Mucosa of gallbladder (tissue), 1 donor: ENCODE measurements at places on chromosomes 13 and 19. TPM values are rescaled to one million over a fixed set of nuclear protein-coding genes. Genes with fewer than 3 reads are reported as not detected.
A peak's percentile ranks its signal among the peaks of the same experiment; 100 is the strongest.

DNA sequence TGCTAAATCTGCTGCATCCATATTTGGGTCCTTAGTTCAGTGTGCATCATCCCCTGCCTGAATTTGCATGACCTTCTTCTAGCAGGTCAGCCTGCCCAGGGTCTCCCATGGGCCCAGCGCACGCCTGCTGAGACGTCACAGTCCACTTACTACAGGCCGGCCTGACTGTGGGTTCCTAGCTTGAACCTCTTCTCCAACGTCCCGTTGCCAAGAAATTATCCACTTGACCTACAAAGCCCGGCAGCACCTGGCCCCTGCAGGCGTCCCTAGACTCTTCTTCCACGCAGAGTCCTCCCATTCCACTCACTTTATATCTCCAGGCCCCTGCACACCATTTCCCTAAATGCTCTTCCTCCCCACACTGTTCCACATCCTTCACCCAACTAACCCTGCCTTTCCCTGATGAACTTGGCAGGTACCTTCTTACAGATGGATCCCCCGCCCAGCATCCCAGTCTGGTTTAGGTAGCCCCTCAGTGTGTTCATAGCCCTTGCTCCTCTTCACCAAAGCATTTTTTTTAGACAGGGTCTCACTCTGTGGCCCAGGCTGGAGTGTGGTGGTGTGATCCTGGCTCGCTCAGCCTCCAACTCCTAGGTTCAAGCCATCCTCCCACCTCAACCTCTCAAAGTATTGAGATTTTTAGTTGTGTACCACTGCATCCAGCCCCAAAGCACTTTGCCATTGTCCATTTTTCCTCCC, 155.0 kb upstream of the SOX1 start:
- DNase-seq: peak; percentile 7

DNA sequence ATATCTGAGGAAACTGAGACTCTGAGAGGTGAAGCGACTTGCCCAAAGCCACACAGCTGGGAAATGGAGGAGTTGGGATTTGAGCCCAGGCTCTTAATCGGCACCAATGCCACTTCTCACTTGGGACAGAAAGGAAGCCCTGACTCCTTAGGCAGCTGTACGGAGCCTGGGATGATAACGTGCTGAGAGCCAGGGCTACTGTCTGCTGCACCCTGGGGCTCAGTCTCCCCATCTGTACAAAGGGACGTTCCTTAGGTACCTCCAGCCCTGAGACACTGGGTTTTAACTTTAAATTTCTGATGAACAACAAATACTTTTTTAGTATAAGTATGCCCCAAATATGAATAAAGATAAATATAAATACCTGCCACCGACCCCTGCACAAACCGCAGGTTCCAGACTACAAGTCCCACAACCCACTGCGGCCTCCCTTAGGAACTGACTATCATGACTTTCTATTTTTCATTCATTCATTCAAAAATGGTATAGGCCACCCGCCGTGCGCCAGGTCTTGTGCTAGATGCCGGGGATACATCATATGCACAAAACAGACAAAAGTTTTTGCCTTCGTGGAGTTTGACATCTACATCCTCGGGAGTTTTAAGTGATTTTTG, 776 bp upstream of the NCLN start:
- peak; percentile 78 for DNase-seq

- no peak for DNase-seq
Measured at GRCh38 chr19:17254636-17255035, 8.9 kb upstream of the NR2F6 start.

DNA sequence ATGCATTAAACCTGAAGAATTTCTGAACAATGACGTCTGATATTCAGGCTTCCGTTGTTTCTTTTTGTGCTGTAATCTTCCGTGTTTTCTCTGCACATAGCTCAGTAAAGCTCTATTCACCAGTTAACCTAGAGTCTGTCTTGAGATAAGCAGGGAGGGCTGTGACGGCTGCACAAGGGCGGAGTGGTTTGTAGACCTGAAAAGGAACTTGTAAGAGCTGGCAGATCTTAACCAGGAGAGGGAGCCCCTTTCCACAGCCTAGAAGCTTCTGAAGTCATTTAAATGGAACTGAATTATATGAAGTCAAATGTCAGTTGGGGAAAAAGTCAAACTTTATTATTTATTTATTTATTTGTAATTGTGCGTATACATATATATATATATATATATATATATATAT, 27.5 kb downstream of the DPRX start:
- peak; percentile 15 for DNase-seq

- DNase-seq: no peak
Measured at GRCh38 chr13:41162151-41162550, 29.5 kb upstream of the KBTBD6 start.

GRCh38 chr19:55344444-55344843, 4.8 kb downstream of the KMT5C start:
- no peak for DNase-seq

DNA sequence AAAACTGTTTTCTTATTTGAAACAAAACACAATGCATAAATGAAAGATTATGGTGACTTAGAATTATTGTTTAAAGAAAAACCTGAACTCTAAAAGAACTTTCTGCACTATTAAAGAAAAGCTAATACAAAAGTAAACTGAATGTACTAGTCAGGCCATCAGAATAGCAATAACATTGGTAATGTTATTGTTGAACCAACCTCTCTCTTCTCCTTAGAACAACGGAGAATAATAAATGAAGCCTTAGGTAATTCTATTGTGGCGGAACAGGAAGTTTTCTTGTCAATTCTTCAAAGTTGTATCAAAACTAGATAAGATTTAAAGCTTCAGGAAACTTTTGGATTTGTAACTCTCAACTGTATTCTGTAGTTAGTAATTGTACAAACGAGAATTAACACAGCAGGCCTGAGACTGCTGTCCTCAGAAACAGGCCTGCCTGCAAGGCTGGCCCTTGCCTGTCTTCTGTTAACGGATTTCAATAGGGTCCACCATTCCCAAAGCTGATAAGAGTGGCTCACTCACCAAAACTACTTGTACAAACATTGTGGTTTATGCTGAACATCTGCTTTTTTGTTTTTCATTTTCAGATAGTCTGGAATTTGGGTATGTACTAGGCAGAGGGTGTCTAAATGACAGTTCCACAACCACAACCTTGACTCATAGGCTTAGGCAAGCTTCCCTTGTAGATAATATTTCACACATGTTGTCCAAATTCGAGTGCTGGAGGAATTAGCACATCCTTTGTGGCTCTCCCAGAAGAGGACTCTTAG, 825.8 kb downstream of the GPC5 start:
- peak; percentile 18 for DNase-seq

DNA sequence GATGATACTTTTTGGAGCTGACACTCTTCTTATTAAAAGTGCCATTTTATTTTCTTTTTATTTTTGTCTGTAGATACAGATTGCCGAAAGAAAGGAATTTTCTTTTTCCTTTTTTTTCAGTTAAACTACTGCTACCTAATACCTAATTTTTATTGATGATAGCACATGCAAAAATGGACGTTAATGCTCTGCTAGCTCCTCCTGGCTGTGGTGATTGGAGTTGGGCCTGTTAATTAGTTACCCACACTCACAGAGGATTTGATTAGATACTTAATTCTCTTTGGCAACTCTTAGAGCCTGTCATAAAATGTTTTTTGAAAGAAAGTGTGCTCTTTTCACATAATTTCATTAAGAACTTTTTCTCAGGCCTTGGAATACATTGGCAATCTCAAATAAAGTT, 366.8 kb downstream of the DCT start:
- DNase-seq: no peak

- peak; percentile 77 for DNase-seq
Measured at GRCh38 chr19:49340069-49340864, 5.1 kb downstream of the CD37 start.

DNA sequence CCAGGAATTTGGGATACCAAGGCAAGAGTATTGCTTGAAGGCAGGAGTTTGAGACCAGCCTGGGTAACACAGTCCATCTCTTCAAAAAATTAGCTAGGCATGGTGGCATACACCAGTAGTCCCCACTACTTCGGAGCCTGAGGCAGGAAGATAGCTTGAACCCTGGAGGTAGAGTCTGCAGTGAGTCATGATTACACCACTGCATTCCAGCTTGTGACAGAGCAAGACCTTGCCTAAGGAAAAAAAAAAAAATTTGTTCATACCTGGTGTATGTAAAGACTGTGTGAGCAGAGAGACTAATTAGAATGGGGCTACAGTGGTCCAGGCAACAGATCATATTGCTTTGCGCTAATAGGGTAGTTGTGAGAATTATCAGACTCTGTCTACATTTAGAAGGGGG, 778.3 kb upstream of the PCDH20 start:
- DNase-seq: no peak

- DNase-seq: no peak
Measured at GRCh38 chr19:4929186-4929585, 19.9 kb downstream of the UHRF1 start.

DNA sequence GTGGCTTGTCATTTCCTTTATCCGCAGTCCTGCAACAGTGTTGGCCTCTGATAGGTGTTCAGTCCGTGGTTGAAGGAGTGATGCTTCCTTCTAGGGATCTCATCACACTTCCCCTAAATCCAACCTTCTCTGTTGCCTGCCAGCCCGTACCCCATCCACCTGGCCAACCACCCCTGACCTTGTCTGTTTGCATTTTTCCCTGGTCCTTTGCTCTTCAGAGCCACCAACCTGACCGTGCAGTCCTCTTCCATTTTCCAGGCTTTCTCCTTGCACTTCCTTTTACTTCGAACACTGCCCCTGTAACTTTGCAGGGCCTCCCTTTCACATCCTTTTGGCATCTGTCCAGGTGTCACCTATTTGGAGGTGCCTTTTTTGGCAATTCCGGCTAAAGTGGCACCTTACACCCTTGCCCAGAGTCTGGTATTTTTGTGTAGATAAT, 696 bp downstream of the ZNF460 start:
- DNase-seq: no peak

DNA sequence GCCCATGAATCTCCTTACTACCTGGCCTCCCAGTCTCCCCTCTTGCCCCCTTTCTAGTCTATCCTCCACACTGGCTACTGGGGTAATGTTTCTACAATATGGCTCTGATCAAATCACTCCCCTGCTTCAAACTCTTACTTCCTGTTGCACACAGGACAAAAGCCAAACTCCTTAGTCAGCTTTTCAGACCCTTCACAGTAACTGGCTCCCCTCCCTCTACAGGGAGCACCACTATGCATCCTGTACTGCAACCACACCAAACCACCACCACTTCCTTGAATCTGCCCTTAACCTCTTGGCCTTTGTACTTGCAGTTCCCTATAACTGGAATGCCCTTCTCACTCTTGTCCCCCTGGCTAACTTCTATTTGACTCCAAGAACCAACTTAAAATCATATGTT, 32.2 kb downstream of the DEDD2 start:
- no peak for DNase-seq

DNA sequence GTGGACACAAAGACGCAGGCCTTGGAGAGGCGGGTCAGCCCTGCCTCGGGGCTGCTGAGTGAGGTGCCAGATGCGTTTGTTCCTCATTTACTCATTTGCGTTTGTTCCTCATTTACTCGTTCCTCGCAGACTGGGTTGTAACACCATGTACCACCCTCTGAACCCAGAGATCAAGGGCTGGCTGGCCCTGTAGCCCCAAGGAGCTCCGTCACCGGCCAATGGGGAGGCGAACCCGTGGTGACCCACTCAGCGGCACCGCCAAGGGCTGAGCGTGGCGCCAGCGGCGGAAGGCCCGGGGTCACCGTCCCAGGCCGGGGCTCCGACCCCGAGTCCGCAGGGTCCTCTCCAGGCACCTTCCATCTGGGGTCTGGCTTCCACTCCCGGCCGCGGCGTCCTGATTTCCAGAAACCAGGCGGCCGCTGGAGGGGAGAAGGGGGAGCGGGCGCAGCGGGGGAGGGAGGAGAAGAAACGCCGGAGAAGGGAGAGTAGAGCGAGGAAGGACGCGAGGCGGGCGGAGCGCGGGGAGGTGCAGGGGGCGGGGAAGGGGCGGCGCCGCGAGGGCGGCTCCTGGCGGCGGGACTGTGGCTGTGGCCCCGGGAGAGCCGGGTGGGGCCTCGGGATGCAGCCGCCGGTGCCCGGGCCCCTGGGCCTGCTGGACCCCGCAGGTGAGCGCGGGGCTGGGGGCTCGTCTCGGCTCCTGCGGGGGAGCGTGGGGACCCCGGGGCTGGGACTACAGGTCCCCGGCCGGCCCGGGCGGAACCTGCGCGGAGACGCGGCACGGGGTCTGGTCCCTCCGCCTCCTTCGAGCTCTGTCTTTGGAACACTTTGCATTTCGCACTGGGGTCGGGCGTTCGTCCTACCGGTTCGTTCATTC, at the start of gene TMEM255B:
TSS of gene TMEM255B (plus strand) at position 576 of the 874 bp plus-strand sequence. CDS start at position 620, 44 bp downstream.
- peak; percentile 79 for DNase-seq

- peak; percentile 88 for DNase-seq
Measured at GRCh38 chr19:49338691-49339300, 3.6 kb downstream of the CD37 start.

GRCh38 chr13:20401931-20402856, 123.5 kb downstream of the CRYL1 start:
- no peak for DNase-seq

- DNase-seq: no peak
Measured at GRCh38 chr13:37495046-37495445, 103.5 kb downstream of the POSTN start.

GRCh38 chr19:13425151-13425550, 81.1 kb downstream of the CACNA1A start:
- no peak for DNase-seq

GRCh38 chr13:23794267-23795161, 94.7 kb downstream of the MIPEP start:
- DNase-seq: no peak

DNA sequence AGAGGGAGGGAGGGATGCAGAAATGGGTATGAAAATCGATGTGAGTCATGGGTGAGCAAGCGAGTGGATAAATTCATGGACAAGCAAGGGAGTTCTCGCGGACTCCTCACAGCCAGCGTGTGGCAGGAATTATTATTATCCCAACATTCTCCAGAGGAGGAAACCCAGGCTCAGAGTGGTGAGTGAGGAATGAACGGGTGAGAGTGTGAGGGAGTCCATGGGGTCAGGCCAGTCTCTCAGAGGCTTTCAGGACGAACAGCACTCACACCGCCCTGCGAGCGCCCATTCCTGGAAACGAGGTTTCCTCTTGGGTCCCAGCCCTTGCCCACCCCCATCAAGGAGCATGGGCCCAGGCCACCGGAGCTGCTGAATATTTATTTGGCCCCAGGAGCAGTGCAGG, 6.3 kb upstream of the DNAAF3 start:
- DNase-seq: no peak

- no peak for DNase-seq
Measured at GRCh38 chr13:20610006-20610405, 43.0 kb downstream of the IFT88 start.

Gene ZNF536
- 1.4 TPM for total RNA-seq

Gene CCNA1
- total RNA-seq: 5.6 TPM

Gene LILRA6
- total RNA-seq: 0.95 TPM

Gene RAB3A
- 5.5 TPM for total RNA-seq

Gene KL
- 1.8 TPM for total RNA-seq

Gene THSD1
- 2.9 TPM for total RNA-seq

Gene CATSPERD
- not detected for total RNA-seq

Gene COL4A1
- total RNA-seq: 347 TPM

Gene SUCLA2
- total RNA-seq: 40.7 TPM

Gene DPF1
- total RNA-seq: 0.12 TPM
